ENCODE measurements at places on chromosomes 6 and 20.

- no peak for DNase-seq
Measured at GRCh38 chr20:37360391-37361115, 14.6 kb downstream of the SRC start.

DNA sequence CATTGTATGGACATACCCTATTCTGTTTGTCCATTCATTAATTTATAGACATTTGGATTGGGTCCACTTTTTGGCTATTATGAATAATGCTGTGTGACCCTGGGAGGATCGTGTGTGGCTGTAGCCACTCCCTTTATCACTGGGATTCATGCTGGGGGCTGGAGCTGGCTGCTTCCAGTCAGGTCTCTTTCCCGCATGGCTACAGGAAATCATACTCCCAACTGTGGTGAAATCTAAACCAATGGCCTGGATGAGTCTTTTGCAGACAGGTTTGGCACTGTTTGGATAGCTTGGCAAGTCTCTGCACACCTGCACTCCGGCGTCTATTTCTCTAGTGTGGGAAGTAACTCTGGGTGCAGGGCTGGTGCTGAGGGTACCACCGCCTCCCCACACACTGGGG, 80.4 kb downstream of the RIN2 start:
- DNase-seq, result no peak

GRCh38 chr6:18192026-18192425, 36.8 kb downstream of the KDM1B start:
- no peak for DNase-seq

GRCh38 chr20:346640-347316, at the start of gene NRSN2:
Gene NRSN2, plus strand, starts transcription at chr20:347111. Its CDS starts 2,533 bp downstream, at chr20:349644.
- DNase-seq, result no peak

DNA sequence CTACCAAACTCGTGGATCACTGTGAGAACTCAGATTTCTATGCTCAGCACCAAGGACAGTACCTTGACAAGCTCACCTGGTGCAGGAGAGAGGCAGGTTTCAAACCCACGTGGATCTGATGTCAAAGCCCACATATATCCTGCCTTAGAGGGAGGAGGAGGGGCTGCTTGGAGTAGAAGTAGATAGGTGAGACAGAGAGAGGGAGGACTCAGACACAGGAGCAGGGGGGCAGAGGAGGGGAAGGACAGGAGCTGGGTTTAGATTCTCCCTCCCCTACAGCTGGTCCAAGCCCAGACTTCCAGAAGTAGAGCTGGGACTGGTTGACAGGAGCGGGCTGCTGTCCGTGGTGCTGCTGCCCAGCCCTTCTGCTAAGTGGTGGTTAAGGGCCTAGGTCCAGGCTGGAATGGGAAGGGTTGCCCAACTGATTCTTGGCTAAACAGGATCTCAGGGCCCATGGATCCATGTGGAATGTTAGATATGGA, 77.5 kb downstream of the CDH22 start:
- no peak for DNase-seq

DNA sequence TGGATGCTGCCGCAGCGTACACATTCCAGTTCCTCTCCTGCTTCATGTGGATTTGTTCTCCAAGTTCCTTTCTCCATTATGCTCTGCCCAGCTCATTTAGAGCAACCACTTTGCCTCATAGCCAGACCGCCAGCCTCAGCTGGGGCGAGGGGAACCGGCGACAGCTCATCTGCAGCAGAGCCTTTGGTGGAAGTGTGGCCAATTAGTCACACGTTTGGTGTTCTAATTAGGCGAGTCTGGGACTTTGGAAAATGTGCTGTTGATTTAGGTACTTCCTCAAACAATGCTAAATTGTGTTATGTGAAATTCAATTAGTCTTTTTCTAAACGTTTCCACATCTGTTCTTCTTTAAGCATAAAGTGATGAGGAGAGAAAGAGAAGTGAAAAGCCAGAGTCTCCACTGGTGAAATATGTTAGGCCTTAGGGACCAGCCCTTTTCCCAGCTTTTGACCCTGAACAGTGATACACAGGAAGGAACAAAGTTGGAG, 217.9 kb downstream of the TBX18 start:
- DNase-seq, result no peak

GRCh38 chr6:151497905-151498304, 4.1 kb downstream of the CCDC170 start:
- DNase-seq, result no peak

DNA sequence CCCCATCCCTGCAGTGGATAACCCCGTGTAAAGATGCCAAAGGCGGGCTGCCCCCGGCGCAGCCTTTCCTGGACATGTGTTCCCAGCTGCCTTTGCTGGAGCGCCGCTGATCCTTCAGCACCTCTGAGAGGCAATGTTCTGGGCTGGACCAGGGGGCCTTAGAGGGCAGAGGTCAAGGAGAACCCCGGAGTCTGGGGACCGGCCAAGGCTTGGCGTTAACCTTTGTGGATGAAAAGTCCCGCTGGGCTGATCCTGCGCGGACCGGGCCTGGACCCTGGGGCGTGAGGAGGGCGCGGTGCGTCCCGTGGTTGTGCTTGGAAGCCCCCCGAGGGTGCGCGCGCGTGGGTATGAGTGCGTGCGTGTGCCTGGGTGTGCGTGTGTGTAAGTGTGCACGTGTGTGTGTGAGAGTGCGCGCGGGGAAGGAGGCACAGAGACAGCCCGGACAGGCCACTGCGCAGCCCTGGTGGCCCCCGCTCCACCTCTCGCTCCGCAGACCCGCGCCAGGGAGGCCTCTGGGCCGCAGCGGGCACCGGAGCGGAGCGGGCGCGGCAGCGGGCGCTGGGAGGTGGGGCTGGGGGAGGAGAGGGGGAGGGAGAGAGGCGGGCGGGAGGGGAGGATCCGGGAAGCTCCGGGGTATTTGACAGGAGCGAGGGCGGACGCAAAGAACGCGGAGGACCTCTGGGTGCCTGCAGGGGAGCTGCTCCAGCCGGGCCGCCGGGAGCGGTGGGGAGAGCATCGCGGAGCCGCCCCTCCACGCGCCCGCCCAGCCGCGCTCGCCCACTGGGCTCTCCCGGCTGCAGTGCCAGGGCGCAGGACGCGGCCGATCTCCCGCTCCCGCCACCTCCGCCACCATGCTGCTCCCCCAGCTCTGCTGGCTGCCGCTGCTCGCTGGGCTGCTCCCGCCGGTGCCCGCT, at the start of gene SMOC2:
Gene SMOC2 (plus strand): TSS at position 665 of the 914 bp plus-strand sequence. CDS start 187 bp downstream, at position 852.
- DNase-seq, result no peak
